Neural progenitor cell (in vitro differentiated cells): ENCODE measurements at places on chromosomes 12 and 14. TPM values are rescaled to one million over a fixed set of nuclear protein-coding genes. Genes with fewer than 3 reads are reported as not detected.

The OTX2 gene
- 453 and 513 TPM in 2 replicates for total RNA-seq

The RTL1 gene
- total RNA-seq: 0.15 and 0.65 TPM in 2 replicates

The LRFN5 gene
- total RNA-seq: 0.12 and 0.49 TPM in 2 replicates

The CBLN3 gene
- total RNA-seq: 0.25 TPM in 1 of 2 replicates, not detected in the other

The EID3 gene
- 4.3 and 8.0 TPM in 2 replicates for total RNA-seq

The DNAJC22 gene
- total RNA-seq: 0.34 and 0.39 TPM in 2 replicates

The SPIC gene
- total RNA-seq: not detected in 2 replicates

The TBX5 gene
- total RNA-seq: not detected in 2 replicates

The SLC38A4 gene
- 1.8 and 2.5 TPM in 2 replicates for total RNA-seq

GRCh38 chr12:107779077-107779831 lies 4.8 kb downstream of the ASCL4 start:
- DNase-seq: no peak

- no peak for DNase-seq
These were observed 91.2 kb upstream of the CNOT2 start for GRCh38 chr12:70151993-70152392.

DNA sequence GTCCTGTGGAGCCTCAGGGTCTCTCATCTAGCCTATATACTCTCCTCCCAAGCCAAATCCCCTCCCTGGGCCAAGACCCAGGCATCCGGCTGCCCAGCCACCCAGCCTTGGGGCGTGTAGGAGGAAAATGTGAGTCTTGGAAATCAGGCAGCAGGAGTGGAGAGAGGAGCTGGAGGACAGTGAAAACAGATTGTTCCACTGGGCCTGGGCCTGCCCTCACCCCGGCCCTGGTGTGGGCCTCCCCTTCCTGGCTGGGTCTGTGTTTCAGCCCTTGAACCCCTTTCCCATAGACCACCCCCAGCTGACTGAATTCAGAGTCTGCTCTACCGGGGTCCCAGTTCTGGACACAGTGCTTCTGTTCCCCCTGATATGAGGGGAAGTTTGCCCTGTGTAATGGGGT lies 6.7 kb downstream of the ITGA5 start:
- DNase-seq: no peak

GRCh38 chr12:98678946-98679610 lies 34.0 kb downstream of the APAF1 start:
- peak; percentile 8 for DNase-seq

DNA sequence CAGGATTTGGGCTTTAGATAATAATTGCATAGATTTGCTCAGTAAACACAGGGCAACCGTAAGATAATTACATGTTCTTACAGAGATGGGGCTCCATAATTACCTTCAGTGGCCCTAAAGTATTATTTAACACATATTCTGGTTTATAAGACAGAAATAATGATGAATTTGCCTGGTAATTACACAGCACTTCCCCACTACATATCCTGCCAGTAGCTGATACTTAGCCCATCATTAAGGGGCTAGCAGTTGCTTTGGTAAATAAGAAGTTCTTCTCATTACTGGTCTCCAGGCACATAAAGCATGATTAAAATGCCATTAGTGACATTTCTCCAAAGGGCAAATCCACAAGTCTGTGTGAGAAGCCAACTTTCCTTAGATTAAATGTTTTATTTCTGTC lies 158.7 kb downstream of the NUAK1 start:
- no peak for DNase-seq

DNA sequence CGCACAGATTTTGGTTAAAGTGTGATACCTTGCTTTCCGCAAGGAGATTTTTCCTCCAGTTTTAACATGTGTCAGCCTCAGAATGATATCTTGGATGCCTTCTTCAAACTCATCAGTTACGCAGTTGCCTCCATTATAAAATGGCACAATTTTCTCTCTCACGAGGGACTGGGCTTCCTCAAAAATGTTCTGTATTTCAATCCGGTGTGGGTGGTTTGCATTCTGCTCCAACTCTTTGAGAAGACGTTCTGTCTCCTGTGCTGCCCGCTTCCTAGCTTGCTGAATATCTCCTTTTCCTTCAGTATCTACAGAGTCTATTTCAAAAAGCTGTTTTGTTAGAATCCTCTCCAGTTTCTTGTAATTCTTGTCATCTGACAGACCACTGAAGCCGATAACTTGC lies 1.8 kb downstream of the BAG5 start:
- DNase-seq: no peak

GRCh38 chr14:69318901-69319475 lies 59.0 kb downstream of the GALNT16 start:
- no peak for DNase-seq

DNA sequence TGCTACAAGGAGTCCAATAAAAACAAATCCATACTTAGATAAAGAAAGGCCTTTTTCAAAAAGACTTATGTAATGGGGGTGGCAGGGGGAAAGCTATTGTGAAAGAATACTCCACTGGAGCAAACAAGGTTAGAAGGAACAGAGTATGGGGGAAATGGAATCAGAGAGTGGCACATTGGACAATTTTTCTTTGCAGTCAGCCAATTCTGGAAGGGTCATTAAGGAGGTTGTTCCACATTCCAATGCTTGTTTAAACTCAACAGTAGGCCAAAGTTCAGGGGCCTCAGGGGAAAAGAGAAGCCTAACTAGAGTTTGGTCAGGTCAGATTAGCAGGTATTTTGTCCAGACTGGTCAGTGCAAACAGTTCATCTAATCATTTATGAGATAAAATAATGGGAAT lies 105.2 kb upstream of the RESF1 start:
- DNase-seq: no peak

GRCh38 chr12:111598637-111599452 lies at the start of gene ATXN2:
Gene ATXN2 (minus strand): TSS chr12:111599315. CDS start chr12:111599034, 281 bp downstream.
- peak; percentile 88 for DNase-seq

DNA sequence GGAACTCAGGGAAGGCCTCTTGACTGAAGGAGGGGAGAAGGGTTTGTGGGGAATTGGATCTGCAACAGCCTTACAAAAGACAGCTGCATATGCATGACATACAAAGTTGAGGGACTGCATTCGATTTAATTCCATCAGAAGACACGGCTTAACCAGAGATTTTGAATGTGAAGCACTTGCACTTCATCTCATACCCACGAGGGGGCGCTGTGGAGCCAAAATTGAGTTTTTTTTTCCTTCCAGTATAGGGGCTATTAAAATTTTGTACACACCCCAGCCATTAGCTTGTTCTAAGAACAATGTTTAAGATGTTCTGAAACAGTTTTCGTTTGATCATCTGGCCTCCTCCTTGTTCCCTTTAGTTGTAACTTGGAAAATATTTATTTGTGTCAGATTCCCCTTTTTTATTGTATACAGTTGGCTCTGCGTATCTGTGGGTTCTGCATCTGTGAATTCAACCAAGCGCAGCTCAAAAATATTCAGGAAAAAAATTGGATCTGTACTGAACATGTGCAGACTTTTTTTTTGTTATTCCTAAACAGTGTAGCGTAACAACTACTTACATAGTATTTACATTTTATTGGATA lies 1.6 kb downstream of the SUDS3 start:
- DNase-seq: peak; percentile 50

DNA sequence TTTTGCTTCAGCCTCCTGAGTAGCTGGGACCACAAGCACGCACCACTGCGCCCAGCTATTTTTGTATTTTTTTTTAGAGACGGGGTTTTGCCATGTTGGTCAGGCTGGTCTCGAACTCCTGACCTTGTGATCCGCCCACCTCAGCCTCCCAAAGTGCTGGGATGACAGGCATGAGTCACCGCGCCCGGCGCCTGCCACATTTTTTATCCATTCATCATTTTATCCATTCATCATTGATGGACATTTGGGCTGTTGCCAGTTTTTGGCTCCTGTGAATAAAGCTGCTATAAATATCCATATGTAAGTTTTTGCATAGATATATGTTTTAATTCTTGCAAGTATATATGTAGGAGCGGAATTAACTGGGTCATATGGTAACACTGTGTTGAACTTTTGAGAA lies 79.5 kb downstream of the DAAM1 start:
- no peak for DNase-seq

DNA sequence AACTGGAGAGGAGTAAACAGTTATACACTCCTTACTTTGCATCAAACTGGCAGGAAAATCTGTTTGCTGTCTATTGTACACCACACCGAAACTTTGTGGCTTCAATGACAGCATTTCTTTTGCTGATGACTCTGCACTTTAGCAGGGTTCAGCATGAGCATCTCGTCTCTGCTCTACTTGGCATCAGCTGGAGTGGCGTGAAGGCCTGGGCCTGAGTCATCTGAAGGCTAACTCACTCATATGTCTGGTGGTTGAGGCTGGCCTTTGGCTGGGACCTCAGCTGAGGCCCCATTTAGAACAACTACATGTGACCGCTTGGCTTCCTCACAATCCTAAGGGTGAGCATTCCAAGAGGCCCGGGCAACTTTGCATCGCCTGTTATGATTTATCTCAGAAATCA lies 28.7 kb upstream of the REP15 start:
- no peak for DNase-seq

- DNase-seq: peak; percentile 16
These were observed 155.0 kb upstream of the TMEM132C start for GRCh38 chr12:128111951-128112350.

DNA sequence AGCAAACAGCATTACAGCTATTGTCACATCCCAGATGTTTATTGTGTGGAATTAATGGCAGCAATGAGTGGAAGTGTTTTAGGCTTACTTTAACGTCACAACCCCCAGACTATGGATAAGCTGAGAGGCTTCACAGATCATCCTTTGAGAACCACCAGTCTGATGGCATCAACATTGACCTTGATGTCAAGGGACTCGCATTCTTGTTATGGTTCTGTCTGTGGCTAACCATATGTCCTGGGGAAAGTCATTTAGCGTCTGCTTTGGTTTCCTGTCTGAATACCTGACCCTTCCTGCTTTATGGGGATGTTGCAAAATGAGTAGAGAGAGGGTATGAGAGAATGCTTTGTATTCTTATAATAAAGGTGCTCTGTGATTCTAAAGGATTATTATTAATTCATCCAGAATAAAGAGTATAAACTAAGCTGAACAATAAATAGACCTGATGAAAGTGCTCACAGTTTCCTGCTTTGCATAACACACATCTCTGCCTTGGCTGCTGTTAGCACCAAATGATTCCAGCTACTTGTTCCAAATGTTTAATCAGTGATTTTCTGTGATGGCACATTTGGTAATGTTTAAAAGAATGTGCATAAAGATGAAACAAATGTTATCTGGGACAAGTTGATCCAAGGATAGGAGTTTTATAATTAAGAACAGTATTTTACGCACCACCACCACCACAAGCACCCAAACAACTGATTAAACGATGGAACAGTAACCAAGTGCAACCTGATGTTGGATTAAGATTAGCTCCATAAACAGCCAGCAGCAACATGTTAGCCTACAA lies 116.9 kb upstream of the LRIG3 start:
- DNase-seq: no peak
